ENCODE measurements at places on chromosomes 3 and 15.
A peak's percentile ranks its signal among the peaks of the same experiment; 100 is the strongest.

DNA sequence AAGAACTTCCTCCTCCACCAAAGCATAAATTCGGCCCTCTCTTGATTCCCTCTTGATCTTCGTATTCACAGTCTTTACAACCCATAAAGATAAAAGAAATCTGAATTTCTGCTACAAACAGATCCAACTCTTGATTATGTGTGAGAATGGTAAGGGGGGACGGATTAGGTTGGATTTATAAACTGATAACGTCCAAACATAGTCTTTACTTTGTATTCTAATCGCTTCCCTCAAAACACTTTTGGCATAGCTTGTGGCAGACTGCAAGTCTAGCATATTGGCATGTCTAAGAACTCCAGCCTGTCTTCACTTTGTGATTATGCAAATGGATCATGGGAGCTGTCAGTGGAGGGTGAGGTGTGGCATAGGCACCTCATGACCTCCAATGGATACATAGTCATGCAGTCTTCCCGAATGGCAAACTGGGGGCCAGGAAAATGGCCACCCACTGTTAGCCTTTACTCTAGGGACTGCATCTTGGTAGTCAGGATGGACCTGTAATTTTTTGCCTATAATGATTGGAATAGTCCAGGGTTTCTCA is 24.3 kb upstream of the GPR171 start:
- peak; percentile 9 for DNase-seq

- no peak for DNase-seq
Measured at GRCh38 chr3:192817053-192817452, 89.7 kb upstream of the FGF12 start.

DNA sequence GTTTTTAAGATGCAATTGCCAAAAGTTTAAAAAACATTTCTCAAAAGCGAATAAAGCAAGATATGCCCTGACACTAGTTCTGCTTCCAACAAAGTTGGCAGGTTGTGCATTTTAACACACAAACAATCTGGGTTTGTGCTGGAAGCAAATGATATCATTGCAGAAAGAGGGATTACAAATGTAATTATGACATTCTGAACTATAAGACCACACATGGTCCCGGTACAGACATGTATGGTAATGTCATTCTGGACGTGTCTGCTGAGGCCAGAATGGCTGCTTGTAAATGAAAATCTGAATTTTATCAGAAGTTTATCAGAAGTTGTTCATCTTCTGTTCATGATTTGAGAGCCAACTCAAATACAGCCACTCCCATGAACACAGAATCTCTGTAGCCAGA is 10.7 kb downstream of the TMC3 start:
- DNase-seq, result no peak

DNA sequence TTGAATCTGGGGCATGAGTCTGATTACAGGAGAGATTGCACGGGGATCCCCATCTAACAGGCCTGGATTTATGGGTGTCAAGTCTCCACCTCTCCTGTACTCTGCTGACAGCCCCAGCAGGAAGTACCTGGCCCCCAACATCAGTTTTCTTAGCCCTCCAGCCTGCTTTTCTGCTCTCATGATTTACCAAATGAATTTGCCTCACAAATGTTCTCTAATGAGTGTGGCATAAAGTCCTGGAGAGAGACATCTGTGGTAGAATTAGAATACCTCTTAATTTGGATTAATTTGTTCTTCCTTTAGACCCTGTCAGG is 60.1 kb downstream of the FNDC3B start:
- DNase-seq, result no peak

DNA sequence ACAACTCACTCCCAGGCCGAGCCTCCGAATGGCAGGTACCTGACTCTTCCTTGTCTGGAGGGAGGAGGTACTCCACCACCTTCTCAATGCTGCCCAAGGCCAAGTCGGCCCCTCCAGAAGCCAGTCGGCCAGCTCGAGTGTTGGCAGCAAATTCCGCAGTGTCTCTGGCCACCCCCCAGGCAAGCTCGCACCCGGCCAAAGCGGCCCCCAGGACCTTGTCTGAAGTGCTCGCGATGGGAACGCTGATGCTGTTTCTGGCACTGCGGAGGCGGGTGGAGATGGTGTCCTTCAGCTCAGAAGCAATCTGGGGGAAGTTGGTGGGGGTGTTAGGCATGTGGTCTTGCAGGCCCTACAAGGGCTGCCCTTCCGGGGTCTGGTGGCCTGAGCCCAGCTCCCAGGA is 9.2 kb downstream of the PLIN1 start:
- DNase-seq, result no peak

DNA sequence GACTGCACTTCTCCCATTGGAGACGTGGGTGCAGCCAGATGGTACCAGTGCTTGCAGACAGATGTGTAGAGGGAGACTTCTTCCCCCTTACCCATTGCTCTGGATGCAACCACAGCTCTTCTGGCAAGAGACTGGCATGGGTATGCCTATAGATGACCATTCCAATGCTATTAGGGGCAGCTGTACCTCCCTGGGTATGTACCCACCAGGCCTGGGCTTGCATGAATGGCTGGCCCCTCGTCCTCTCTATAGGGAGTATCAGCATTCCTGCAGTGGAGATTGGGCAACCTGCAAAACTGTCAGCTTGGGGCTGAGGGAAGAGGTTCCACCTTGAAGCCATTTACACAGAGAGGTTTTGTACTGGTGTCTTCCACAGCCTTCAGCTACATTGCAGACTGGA is 57.6 kb upstream of the FXR1 start:
- no peak for DNase-seq

- DNase-seq, result no peak
Measured at GRCh38 chr3:150520408-150520807, 25.9 kb downstream of the SERP1 start.

GRCh38 chr15:68196445-68197169 is 8.5 kb downstream of the CALML4 start:
- no peak for DNase-seq

DNA sequence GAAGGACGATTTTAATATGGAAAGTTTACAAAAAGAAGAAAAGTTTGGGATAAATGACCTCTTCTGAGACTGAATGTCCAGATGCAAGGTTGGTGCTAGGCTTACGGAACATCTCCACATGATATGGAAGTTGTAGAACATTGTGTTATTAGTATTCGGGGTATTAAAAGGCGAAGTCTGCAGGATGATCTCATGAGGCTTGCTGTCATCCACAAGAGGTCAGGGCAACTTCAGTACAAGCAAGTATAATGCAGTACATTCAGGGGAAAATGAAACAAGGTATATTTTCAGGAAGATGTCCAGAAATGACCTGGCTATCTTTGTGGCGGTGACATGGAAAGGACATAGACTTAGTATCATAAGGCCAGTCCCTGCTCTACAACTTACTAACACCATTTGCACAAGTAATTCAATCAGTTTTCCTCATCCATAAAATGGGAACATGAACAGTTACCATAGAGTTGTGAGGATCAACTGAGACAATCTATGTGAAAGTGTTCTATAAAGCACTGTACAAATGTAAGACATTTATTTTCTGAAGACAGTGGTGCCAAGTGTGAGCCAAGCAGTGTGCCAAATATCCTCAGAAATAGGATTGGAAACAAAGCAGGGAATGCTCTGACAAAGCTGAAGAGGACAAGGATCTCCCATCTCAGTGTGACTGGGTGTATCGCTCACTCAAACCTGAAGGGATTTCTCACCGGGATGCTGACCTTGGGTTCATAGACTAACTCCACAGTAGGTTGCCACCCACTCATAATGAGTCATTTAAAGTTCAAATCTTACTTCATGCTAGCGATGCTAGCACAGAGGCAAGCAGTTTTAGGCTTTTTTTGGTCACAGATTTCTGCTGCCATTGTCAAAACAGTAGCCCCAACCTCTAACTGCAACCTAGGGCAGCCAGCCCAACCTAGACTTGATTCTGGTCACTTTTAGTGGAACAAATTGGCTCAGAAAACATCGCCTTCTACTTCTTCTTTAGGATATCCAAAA is 118.3 kb downstream of the TIGIT start:
- peak; percentile 65 for DNase-seq

DNA sequence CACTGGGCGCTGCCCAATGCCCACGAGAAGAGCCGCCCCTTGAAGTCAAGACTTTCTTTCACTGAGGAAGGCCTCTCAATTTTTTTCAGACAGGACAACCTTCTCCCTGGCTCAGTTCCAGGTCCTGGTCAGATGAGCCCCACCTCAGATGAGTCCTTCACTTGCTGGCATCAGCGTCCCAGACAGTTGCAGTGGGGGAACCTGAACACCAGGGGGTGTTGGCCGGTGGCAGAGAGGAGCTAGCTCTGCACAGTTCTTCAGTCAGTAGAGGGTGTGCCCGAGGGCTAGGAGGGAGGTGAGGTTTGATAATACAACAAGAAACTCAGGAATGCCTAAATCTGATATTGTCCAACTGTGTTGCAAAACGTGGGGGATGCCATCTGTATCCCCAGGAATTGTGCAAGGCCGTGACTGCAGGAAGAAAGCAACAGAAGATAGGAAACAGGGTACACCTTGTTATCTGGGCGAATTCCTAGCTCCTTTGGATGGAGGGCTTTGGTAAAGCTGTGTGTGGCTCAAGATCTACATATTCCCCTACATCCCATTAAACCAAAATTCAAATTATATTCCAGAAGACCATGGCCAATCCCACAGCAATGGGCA is 34.3 kb downstream of the CCR3 start:
- DNase-seq, result peak; percentile 25

DNA sequence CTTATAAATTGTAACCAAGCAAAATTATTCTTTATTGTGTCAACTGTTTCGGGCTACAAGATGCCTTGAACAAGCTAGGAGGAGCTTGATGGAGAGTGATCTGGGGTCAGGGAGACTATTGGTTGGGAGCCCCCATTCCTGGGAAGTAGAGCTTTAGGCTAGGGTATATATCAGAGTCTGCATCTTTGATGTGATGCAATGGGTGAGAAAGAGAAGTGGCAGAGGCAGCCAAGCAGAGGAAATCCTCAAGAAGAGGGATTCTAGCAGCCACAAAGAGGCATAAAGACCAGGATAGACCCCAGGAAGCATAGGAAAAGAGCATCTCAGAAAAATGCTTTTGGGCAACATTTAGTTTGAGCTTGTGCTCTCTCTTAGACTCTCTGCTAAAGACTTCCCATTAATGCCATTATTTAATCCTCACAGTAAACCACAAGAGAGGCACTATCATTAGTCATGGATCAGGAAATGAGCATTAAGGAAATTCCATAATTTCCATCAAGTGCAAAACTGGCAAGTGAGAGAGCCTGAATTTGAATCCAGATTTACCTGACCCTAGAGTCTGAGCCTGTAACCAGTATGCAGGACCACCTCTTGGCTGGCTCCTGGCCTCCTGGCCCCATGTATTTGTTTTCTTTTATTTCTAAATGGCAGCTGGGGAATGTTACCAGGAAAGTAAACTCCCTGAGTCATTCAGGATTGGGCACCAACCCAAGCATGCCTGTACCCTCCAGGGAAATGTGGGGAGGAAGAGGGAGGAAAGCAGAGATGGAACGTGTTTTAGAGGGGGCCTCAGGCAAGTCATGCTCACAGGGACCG is 118.7 kb downstream of the RPL22L1 start:
- DNase-seq, result peak; percentile 48
